Neural progenitor cell (in vitro differentiated cells): ENCODE measurements at places on chromosomes 1 and 21.

DNA sequence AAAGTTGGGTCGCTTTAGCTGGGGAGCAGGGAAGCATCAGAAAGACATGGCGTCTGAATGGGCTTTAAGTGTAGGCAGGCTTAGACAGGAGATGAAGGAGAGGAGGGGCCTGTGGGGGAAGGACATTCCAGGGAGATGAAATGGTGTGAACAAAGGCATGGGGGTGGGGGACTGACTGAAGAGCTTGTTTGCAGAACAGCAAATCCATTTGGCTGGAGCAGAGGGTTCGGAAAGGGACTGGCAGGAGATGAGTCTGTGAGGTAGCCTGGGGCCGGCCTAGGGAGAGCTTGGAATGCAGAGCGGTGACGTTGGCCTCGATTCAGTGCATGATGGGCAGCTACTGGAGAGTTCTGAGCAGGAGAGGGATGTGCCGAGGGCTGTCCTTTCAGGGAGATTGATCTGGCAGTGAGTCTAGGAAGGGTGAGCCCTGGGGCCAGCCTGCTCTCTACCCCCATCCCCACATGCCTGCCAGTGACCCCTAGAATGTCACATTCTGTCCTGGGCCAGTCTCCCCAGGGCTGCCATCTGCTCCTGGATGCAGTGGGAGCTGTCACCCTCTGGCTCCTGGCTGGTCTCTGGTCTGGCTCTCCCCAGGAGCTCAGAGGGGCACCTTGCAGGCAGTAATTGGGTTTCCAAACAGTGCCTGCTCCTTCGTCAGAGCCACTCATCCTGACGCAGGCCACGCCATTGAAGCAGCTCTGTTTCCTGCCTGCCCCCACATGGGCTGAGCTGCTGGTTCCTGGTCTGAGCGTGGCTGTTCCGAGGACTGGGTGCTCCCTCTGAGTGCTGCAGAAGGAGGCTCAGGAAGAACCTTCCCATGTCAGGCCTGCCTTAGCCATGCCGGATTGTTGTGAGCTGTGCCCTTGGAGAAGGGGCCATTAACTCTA lies 22.3 kb upstream of the TMEM222 start:
- DNase-seq = peak; percentile 78

GRCh38 chr1:93608187-93609109 lies 73.2 kb downstream of the BCAR3 start:
- DNase-seq = peak; percentile 24

- DNase-seq = no peak
Observed at GRCh38 chr1:85865213-85865612, 157.0 kb upstream of the ZNHIT6 start.

DNA sequence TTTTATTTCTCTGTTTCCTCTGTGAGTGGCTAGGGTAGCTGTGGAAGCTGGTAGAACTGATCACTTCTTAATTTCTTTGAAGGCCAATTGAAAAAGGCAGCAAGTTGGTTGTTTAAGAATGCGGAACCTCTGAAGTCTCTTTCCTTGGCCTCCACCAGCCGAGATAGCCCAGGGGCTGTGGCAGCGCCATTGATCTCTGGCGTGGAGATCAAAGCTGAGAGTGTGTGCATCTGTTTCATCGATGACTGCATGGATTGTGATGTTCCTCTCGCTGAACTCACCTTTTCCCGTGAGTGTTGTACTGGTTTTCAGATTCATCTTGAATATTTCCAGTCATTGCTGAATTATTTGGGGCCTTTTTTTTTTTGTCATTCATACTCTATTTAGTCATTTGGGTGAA lies 97.7 kb downstream of the VPS13D start:
- no peak for DNase-seq

GRCh38 chr1:58704616-58705021 lies 4.8 kb upstream of the MYSM1 start:
- no peak for DNase-seq

DNA sequence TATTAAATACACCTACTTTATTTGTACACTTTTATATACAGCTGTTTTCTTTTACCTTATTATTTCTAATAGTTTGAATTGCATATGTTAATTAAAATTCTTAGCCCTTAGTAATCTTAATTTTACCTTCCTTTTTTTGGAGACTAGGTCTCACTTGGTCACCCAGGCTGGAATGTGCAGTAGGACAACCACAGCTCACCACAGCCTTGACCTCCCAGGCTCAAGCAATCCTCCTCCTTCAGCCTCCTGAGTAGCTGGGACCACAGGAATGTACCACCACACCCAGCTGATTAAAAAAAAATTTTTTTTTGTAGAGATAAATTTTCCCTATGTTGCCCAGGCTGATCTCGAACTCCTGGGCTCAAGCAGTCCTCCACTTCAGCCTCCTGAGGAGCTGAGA lies 15.0 kb upstream of the SDC3 start:
- no peak for DNase-seq

DNA sequence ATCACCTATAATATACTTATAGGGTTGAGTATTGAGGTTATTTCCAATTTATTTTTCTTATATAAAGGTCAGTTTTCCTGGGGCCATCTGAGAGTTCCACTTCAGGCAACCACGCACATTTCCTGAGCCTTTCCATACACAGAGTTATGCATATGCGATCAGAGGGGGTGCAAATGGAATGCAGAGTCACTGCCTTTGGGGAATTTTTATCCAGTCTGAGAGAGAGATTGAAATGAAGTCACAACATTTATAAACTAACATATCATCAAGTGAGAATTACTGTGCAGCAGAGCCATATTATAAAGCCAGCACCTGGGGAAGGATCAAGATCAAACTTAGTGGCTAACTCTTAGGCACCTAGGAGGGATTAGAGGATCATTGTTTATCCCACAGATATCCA lies 299.9 kb upstream of the PLXNA2 start:
- no peak for DNase-seq

GRCh38 chr1:76826072-76826845 lies 41.0 kb upstream of the ST6GALNAC5 start:
- DNase-seq = no peak

DNA sequence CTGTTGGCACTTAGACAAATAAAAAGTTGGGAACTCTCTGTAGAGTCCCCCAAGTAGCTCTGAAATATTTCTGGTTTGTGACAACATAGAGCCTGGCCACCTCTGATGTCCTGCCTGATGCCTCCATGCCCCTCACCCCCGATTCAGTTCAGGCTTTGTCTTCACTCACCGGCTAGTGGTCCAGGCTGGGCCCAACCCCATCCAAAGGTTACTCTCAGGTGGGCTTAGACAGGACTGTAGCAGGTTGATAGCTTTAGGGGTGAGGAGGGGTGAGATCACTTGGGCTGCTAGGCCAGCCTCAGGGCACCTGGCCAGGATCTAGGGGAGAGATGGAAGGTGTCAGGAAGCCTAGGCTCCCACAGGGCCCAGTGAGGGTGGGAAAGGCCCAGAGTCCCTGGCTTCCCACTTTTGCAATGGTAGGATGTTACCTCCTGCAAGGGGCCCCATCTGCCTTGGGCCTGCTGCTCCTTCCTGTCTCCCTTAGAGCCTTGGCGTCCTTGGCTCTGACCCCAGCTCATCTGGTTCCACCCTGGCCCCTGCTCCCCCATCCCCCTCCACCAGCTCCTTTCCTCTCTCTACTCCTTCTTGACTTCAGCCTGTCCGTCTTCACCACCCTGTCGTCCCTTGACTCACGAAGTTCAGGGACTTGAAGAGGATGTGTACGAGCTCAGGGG lies 6.7 kb downstream of the EPS8L3 start:
- no peak for DNase-seq

- DNase-seq = no peak
Observed at GRCh38 chr1:201736707-201737320, 92.1 kb upstream of the IPO9 start.

DNA sequence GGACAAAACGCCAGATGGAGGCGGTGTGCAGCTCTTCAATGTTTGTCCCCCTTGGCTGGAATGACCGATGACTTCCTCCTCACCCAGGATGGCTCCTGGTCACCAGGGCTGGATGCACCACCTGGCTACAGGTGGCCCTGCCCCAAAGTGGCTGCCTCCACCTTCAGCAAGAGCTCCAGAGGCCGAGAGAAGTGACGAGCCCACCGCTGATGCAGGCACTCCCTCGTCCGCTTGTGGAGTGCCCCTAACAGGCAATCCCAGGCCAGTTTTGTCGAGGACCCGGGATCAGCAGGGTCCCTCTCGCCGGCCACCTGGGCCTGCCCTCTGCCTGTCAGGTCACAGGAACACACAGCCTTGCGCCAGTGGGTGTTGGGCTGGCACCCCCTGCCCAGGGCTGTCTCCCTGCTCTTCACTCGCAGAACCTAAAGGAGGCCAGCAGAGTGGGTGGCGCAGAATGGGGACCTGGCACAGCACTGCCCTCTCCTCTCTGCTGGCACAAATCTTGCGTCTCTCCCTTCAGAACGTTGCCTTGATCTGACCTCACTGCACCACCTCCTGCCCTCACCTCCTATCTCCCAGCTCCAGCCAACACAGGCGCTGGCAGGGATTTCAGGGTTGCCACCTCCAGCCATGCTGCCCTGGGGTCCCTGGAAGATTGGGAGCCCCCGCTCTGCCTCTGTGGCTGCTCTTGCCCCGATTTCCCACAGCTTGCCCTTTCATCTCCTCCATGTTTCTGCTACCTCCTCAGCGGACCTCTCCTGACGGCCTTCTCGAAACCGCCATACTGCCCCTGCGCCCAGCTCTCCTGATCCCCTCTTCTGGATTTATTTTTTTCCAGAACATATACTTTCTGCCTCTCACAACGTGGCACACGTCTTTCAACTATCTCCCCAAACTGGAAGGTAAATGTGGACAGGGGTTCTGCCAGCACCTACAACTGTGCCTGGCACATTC lies 38.6 kb downstream of the SLC45A1 start:
- no peak for DNase-seq

GRCh38 chr1:101280942-101281654 lies 44.3 kb downstream of the S1PR1 start:
- no peak for DNase-seq

- no peak for DNase-seq
Observed at GRCh38 chr1:167016100-167016750, 27.1 kb downstream of the MAEL start.

GRCh38 chr1:224541901-224542630 lies 74.1 kb upstream of the CNIH3 start:
- DNase-seq = no peak

GRCh38 chr1:7050751-7051665 lies 265.8 kb downstream of the CAMTA1 start:
- DNase-seq = no peak

DNA sequence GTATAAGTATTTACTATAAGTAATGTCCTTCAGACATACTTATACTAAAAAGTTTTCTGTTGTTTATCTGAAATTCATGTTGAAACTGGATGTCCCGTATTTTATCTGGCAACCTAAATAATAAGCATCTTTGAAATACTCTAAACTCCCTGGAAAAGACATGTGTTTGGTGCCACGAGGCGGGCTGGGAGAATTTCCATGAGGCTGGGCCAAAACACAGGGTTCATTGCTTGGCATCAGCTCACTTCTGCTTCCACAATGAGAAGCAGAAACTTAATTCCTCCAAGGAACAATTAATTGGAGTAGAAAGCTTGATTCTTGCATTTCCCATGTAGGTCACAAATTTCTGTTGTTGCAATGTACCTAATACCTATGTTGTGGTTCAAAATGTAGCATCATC lies 110.2 kb downstream of the PSMG1 start:
- DNase-seq = no peak

DNA sequence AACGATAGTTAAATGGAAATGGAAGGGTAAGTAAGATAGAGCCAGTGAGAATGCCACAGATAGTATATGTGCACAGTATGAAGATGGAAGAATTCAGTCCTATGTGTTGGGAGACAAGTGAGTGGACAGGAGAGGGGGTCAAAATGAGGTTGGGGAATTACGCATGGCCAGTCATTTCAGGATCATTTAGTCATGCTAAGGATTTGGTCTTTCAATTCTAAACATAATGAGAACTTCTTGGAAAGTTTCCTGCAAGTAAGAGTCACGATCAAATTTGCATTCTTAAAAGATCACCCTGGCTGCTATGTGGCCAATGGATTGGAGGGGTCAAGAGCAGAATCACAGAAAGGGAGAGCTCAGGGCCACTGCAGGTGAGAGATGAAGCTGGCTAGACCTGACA lies 64.0 kb upstream of the KCNK2 start:
- no peak for DNase-seq

GRCh38 chr1:154427173-154428139 lies 22.3 kb downstream of the IL6R start:
- DNase-seq = no peak
